ENCODE measurements at places on chromosomes 3 and 15.
A peak's percentile ranks its signal among the peaks of the same experiment; 100 is the strongest.

DNA sequence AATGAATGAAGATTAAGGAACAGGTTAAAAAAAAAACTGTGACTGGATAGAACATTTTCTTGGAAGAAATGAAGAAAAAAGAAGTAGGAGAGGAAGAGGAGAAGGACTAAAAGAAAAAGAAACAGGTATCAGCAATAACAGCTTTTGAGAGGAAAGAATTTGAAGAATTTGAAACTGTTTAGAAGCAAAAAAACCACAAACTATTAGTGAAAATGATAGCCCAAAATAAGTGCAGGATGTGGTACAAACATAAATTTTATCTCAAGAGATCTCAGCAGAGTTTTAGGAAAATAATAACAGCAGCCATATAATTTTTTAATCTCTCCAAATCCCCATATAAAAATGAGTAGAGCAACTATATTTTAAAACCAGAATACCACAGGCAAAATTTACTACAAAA, 8.8 kb upstream of the A4GNT start:
- no peak for DNase-seq

DNA sequence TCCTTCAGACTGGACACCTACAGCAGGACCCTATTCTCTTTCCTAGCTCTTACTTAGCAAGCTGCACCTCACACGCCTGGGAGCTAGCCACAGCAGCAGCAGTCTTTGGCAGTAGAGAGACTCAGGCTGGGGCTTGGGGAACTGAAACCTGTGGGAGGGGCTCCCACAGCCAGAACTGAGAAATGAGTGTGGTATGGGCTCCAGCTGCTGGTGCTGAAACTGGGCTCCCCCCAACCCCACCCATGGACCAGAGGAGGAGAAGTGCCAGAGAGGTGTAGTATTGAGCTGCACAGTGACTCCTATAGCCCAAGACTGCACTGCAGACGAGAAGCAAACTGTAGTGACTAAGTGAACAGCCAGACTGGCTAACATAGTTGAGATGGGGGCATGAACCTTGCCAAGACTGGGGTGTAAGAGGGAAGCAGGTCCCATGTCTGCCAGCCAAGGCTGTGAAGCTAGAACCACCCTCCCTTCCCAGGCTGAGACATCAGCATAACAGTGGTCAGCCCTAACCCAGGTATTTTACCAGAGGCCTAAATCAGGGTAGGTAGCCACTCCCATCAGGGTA, 62.5 kb downstream of the MYO5A start:
- DNase-seq = no peak

DNA sequence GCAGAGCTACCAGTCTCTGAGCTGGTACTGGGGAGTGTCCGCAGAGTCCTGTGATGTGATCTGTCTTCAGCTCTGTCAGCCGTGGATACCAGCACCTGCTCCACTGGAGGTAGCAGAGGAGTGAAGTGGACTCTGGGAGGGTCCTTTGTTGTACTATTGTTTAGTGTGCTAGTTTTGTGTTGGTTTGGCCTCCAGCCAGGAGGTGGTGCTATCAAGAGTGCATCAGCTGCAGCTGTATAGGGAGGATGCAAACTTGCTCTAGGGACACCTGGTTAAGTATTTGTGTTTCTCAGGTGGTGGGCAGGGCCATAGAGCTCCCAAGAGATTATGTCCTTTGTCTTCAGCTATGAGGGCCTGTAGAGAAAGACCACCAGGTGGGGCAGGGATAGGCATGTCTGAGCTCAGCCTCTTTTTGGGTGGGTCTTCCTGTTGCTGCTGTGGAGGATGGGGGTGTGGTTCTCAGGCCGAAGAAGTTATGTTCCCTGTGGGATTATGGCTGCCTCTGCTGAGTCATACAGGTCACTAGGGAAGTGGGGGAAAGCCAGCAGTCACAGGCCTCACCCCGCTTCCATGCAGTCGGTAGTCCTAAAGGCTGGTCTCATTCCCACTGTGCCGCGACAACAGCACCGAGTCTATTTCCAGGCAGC, 443.2 kb upstream of the TBL1XR1 start:
- no peak for DNase-seq

DNA sequence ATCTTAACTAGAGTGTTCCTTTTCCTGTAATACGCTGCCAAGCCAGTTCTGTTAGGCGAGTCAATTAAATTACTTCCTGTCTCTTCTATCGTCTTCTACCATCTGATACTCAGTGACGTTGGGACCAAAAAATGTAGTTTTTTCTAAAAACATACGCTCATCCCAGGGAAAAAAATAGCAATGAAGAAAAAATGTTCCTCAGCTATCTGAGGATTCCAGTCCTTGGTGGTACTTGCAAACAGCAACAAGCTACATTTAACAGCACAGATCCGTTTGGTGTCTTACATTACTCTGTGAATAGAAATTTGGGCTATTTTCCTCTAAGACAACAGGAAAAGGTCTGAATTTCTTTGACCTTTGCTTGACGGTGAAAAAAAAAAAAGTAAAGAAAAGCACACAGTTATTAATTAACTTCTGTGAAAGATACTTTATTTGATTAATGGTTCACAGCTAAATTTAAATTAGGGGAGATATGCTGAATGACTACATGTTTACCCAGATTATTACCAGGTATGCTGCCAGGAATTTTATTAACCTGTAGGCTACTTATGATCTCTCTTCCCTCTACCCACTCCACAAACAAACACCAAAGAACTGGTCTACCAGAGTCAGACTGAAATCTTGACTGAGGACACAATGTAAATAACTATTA, 254.4 kb upstream of the ZPLD1 start:
- DNase-seq = no peak

GRCh38 chr3:193451902-193452301, 73.3 kb upstream of the ATP13A5 start:
- no peak for DNase-seq

GRCh38 chr3:97823046-97824004, 1.5 kb downstream of the CRYBG3 start:
- DNase-seq = no peak

GRCh38 chr15:63870043-63870394, 36.3 kb upstream of the HERC1 start:
- no peak for DNase-seq

DNA sequence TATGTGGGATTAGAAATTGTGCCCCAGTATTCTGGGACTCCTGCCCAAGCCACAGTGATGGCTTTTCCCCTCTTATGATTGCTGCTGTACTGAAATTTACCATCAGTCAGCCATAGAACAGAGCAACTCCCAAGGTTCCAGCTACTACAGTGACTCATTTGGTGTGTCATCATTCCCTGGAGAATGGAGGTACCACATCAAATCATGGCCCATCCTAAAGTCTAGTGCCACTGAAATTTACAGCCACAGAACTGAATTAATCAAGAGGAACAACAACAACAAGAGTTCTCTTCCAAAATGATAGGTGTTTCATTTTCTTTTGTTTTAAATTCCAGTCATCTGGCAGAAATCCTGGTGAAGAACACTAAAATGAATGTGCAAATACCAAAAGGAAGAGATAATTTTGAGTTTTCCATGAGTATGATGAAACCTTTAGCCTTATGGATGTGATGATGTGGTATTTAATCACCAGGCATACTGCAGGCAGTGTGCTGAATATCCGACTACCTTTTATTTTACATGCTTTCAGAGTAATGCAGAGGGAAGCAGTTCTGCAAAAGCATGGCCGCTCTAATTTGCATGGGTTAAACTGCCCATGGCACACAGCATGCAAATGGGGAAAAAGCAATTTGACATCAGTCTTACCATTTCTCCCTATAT, 75.6 kb upstream of the SLC2A2 start:
- DNase-seq = peak; percentile 45

DNA sequence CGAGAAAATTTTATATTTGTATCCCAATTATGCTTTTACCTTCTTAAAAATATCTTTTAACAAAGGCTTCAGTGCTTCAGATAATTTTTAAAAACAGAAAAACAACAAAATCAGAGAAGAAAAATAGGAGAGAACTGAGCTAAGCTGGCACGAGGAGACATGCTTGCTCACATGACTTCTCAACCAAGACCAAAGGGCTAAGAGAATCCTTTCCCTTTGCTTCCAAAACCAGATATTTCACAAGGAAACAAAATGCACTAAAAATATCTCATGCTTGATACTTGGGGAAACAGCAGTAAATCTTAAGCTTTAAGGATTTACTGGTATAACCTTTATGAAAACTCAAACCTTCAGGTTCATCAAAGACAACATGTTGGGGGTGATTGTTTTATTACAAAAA, 58.4 kb downstream of the CAPN7 start:
- DNase-seq = no peak

- DNase-seq = peak; percentile 5
Observed at GRCh38 chr3:171285287-171285686, 174.9 kb downstream of the TNIK start.

DNA sequence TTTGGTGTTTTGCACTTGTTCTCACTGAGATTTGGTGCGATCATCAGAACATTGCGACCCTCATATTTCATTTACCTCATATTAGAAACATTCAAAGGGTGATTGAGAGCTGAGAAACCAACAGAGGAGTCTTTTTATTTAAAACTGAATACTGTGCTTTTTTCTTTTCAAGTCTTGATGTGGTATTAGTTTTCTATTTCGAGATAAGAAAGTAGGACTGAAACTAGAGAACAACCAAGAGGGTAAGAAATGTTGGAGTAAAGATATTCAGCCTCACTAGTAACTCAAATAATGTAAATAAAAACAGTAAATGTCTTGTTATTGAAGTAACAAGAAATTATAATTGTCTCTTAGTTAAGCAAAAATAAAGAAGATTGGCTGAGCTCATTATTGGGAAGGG, 26.5 kb downstream of the EFHB start:
- DNase-seq = no peak

- DNase-seq = no peak
Observed at GRCh38 chr15:63573533-63573932, 23.7 kb upstream of the FBXL22 start.

DNA sequence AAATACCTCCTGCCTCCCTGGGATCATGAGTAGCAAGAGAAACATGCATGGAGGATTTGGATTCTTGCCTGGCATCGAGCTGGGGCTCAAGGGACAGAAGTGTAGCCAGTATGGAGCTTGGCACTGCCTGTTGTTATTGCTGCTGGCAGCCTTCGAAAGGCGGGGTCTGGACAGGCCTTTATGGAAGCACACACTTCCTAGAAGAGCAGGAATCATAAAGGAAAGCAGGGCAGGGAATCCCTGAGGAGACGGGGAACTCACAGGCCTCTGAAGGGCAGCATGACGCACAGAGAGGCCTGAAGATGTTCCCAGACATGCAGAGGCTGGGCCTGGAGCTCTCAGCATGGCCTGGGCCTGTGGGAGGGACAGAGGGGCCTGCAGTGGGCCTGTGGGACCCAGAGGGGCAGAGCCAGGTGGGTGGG, 18.6 kb upstream of the SLC41A3 start:
- DNase-seq = no peak

GRCh38 chr3:150521463-150521862, 24.8 kb downstream of the SERP1 start:
- no peak for DNase-seq

GRCh38 chr3:106025151-106025722, 156.4 kb upstream of the CBLB start:
- DNase-seq = no peak

GRCh38 chr15:31206386-31207181, 105.1 kb upstream of the TRPM1 start:
- no peak for DNase-seq

- DNase-seq = no peak
Observed at GRCh38 chr3:97713634-97714033, 50.9 kb upstream of the ARL6 start.

- DNase-seq = no peak
Observed at GRCh38 chr3:66033241-66034138, 5.2 kb downstream of the MAGI1 start.

DNA sequence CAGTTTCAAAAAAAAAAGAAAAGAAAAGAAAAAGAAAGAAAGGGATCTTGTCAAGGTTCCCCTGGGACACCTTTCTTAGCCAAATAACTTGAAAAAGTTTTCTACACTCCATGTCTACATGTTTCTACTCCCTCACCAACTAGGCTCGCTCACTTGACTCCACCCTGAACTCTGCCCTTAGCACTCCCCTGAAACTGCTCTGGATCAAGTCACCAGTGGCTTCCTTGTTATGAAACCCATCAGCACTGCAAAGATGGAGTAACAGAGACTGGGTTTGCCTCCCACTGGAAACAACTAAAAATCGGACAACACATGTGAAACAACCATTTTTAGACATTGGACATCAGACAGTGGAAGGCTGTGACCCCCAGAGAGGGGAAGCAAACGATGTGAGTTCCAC, 36.8 kb downstream of the TMEM40 start:
- no peak for DNase-seq

DNA sequence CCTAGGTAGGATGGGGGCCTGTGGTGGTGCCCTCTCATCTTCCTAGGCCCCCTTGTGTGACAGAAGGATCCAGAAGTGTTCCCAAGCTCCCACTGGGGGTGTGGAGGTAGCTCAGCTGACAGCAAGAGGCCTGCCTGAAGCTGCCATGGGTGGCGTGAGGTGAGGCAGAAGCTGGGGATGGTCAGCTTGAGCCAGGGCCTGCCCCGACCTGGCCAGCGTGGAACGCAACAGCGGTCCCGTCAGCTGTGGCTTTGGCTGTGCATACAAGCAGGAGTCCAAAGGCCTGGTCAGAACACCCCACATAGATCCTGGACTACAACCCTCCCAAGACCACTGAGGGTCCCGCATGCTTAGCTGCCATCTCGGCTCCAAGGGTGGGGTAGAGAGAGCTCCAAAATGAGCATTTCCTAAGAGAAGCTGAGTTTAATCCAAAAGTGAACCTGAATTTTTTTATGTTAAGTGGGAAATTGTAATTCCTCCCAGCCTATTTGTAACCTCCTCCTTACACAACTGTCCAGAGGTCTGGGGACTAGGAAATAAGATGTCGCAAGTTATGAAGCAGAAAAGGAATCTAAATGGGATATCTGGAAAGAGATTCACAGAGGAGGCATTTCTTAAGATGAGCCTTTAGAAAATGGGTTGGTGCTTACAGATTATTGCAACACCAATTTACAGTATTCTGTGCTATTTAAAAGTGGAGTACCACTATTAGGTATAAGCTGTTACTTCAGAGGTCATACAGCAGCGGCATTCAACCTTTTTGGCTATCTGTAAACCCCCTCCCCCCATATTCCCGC, 9.9 kb upstream of the PLA2G4D start:
- no peak for DNase-seq

- no peak for DNase-seq
Observed at GRCh38 chr15:81786776-81787175, 259.0 kb downstream of the MEX3B start.

DNA sequence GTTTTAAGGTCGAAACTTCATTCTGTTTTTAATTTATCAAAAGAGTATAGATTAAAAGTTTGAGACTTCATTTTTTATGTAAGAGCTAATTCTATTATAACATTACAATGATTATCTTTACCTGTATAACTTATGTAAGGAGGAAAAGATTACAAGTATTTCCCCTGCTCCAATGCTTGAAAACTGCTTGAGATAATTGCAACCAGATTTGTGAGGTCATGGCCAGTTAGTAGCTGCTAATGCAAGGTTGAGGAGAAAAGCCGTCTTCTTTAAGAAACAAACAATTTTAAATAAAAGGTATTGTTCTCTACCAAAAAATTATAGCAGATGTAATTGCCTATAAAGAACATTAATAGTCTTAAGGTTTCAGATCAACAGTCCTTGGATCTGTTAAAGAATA, 208.3 kb upstream of the UBE2E2 start:
- no peak for DNase-seq

GRCh38 chr15:101407966-101408775, 81.3 kb downstream of the PCSK6 start:
- DNase-seq = no peak
